ENCODE measurements at places on chromosomes 7 and 10.

DNA sequence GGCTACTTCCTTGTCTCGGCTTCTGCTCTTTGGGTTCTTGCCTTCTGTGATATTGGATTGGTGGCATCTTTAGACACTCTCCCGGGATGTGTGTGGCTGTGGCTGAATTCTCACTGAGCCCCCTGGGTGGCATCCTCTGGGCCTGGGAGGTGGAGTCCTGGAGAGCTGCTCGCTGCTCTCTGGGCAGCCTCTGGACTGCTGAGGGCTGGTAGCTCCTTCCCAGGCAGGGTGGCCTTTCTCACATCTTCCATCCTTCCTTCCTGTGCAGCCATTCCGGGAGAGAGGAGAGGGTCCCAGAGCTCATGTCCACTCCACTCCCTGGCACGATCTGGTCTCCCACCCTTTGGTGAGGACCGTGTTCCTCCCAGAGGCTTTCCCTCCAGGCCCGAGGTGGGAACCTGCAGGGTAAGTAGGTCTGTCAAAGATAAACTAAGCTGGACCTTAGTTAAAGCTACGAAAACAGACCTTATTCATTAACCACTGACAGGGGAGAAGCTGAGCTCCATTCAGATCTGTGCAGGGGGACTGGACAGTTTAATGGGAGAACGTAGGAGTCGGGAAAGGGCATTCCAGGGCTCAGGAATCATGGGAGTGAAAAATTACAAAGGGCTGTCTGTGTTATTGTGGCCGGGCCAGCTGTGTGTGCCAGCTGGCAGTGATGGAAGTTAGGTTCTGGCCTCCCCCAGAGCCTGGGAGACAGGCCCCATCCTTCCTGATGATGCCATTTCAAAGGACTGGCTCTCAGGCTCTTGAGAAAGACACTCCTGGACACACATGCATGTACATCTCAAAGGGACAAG is 8.7 kb downstream of the ATP6V0E2 start:
- H3K36me3 ChIP-seq = no peaks in the 10 kb centered on the region
- DNase-seq = peak; percentile 55
- H3K27ac ChIP-seq = peak overlapping the region; percentile 69
- H3K4me1 ChIP-seq = peaks cover 2% of the 10 kb centered on the region
- no peak overlapping the region for H3K4me3 ChIP-seq
- H3K27me3 ChIP-seq = no peaks in the 10 kb centered on the region

DNA sequence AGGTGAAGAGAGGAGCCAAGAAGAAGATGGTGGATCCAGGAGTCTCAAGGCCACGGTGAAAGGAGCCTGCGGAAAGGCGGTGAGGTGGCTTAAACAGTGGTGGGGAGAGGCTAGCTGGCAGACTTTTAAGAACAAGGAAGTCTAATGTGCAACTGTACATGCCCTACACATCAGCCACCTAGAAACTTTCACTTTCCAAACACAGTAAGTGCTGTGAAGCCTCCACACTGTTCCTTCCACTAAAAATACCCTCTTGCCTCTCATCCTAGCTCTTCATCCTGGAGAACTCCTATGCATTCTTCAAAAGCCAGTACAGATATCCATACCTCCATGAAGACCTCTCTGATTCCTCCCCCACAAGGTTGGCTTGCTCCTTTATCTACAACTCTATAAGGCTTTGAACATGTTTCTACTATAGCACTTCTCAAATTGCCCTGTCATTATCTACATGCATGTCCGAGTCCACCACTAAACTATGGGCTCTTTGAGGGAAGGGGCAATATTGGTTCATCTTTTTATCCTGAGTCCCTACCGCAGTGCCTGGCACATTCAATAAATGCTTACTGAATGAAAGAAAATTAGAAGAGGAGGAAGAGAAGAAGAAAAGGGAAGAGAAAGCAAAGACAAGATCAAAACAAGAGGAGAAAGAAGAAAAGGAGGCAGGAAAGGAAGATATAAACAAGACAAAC is 54.2 kb downstream of the DNAJC12 start:
- H3K27ac ChIP-seq = no peak overlapping the region
- no peak overlapping the region for H3K4me3 ChIP-seq
- DNase-seq = no peak
- no peaks in the 10 kb centered on the region for H3K27me3 ChIP-seq
- no peaks in the 10 kb centered on the region for H3K36me3 ChIP-seq
- H3K4me1 ChIP-seq = no peaks in the 10 kb centered on the region

GRCh38 chr7:54831644-54832095 is 72.7 kb upstream of the SEC61G start:
- H3K27ac ChIP-seq = no peak overlapping the region
- H3K27me3 ChIP-seq = no peaks in the 10 kb centered on the region
- H3K36me3 ChIP-seq = no peaks in the 10 kb centered on the region
- no peak overlapping the region for H3K4me3 ChIP-seq
- no peaks in the 10 kb centered on the region for H3K4me1 ChIP-seq
- no peak for DNase-seq

- DNase-seq = no peak
- no peaks in the 10 kb centered on the region for H3K36me3 ChIP-seq
- H3K27ac ChIP-seq = no peak overlapping the region
- H3K27me3 ChIP-seq = no peaks in the 10 kb centered on the region
Observed at GRCh38 chr7:2952316-2952715, 91.4 kb downstream of the CARD11 start.

GRCh38 chr10:1564791-1565190 is 172.5 kb downstream of the ADARB2 start:
- no peak overlapping the region for H3K27ac ChIP-seq
- peaks cover 15% of the 10 kb centered on the region for H3K27me3 ChIP-seq
- H3K4me3 ChIP-seq = no peak overlapping the region
- no peaks in the 10 kb centered on the region for H3K4me1 ChIP-seq
- H3K36me3 ChIP-seq = no peaks in the 10 kb centered on the region

DNA sequence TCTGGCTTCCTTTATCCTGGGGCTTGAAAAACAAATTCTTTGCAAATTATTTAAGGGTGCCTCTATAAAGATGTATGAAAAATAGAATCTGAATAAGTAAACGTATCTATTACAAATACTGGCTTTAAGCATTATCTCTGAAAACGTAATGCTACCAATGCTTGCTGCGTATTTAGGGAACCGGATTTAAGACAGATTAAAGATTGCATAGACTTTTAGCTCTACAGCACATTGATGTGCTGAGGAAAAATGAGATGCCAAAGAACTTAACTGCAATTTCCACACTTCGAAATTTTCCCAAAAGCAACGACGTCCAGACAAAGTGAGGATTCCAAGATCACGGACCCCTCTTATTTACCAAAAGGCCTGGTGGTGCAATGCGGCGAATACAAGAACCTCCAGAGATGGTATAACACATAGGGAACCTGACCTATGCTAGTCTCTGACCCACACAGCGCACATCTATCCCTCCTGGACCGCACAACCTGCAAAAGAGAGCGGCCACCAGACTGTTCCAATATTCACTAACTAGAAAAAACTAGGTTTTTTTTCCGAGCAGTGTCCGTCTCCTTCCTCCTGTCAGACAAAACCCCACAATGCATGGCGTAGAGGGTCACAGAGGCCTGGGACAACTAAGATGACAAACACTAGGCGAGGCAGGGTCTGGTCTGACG is 34.3 kb upstream of the PHF14 start:
- no peaks in the 10 kb centered on the region for H3K36me3 ChIP-seq
- peak overlapping the region; percentile 98 for H3K27ac ChIP-seq
- H3K27me3 ChIP-seq = no peaks in the 10 kb centered on the region
- peaks cover 5% of the 10 kb centered on the region for H3K4me1 ChIP-seq

Measured in breast epithelium (tissue), 4 donors.